ENCODE measurements at places on chromosomes 5 and 9.

- no peak for DNase-seq
These were observed 122.6 kb upstream of the IRX4 start for GRCh38 chr5:2005101-2006041.

DNA sequence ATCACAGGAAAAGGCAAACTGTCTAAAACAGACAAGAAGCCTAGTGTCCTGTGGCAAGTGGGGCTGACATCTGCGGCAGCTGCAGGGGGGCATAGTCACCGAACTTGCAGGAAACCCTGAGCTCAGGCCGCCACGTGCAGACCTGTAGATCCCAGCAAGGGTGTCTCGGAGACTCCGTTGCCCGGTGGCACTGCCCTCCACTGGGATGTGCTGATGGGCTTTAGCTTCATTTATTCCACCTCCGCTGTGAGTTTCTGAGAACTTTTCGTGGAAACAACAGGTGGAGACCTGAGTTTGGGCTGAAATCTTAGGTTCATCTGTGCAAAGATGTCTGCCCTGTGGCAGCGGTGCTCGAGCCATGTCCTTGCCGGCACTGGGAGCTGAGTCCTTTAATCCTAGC is 22.1 kb downstream of the CEP72 start:
- no peak for DNase-seq

- DNase-seq: no peak
These were observed 44.0 kb downstream of the ROR2 start for GRCh38 chr9:91905991-91906469.

DNA sequence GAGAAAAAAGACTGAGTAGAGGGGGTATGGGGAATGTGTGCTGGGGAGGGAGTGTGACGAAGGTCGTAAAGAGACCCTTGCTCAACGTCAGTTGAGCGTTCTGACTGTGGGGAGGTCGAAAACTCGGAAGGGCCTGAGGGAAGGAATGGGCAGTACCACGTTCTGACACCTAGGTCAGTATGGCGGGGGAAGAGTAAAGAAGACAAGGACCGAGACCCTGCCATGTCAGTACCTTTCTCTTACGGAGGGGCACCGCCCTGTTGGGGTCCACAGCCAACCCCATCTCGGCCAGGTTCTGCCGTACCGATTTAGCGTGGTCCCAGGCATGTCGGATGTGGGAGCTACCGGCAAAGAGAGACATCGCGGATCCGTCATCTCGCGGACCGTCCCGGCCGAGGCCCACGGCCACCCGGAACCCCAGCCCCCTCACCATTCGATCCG is 375 bp downstream of the NOP16 start:
- no peak for DNase-seq

- no peak for DNase-seq
These were observed 293.1 kb downstream of the ZSWIM6 start for GRCh38 chr5:61625137-61625561.

DNA sequence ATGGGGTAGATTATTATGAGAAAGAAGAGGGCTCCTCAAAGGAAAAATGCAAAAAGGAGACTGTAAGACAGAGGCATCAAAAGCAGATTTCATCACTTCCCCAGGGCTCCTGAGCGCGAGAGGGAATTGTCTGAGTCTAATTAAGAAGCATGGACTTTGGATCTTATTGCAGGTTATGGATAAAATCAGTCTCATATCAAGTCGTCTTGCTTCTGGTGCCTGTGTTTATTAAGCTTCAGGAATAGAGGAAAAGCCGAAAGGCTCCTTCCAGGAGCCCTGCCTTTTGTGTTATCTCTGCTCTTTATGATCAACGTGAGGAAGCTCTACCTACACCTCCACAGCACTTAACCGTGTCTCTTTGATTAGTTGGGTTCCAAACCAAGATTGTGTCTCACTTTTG is 25.0 kb upstream of the SEMA5A start:
- no peak for DNase-seq

- no peak for DNase-seq
These were observed 6.3 kb downstream of the IGIP start for GRCh38 chr5:140131967-140132409.

- no peak for DNase-seq
These were observed 76.0 kb downstream of the CEMIP2 start for GRCh38 chr9:71692337-71692736.

- peak; percentile 33 for DNase-seq
These were observed 212.2 kb upstream of the MVB12B start for GRCh38 chr9:126114409-126114760.

GRCh38 chr9:93582550-93582949 is 6.2 kb downstream of the PHF2 start:
- no peak for DNase-seq

DNA sequence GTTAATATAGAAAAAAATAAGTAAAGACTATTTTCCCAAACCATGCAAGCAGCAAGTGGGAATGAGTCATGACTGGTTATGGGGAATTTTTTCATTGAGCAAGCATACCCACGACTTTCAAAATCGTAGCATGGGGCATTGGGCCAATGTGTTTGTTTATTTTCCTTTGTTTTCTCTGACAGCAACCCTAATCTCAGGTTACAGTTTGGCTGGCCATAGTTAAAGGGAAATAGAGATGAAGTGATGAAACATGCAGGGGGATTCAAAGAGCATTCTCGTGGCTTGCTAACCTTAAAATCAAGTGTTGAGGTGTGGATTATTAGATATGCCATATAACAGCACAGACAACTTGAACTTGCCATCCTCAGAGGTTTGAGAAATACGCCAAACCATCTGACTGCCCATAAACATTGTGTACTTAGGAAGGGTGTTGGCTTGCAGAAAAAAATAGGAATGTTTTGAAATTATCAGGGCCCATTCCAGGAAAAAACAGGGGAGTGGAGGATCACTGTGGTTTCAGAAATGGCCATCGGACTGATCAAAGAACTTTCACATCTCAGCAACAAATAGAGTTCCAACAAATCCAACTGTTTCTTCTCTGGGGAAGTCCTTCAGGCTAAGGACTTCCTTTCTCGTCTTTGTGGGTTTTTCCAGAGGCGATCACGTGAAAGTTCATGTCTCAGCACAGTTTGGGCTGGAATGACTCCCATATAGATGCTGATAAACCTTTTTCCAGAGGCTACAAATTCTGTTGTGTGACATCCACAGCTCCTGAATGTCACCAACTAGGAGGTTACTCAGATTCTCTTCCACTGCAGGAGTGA is 259.1 kb downstream of the SYK start:
- DNase-seq: no peak

- peak; percentile 86 for DNase-seq
These were observed 29.6 kb upstream of the UBAC1 start for GRCh38 chr9:135990468-135991429.

DNA sequence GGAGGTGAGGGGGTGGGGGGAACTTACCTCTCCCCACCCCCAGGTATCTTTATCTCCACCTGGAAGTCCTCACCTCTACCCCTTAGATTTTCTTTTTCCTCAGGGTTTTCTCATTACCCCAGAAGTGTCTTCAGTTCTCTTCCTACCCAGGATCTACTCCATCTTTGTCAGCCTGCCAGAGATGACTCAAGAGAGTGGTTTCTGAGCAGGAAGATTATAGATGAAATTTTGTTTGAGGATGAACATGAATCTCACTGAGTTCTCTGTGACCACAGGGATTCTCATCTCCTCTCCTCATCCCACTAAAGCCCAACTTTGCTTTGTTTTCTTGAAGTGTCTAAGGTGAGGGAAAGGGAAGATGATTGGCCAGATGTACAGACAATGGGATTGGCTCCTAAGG is 5.2 kb upstream of the HINT2 start:
- no peak for DNase-seq

DNA sequence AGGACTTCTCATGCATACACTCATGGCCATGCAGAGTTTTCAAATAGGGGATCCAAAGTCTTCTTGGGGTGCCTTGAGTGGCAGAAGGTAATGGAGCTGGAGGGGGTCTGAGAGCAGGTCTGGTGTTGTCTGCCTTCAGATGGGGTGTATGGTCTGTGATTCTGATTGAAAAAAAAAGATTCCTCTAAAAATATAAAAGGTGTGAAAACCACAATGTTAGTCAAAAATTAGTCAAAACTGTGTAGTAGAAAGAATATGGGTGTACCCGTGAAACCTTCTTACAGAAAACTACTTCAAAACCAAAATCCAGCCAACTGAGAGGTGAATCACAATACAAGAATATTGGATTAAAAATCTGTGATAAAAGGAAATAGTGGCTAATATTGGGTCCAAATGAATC is 20.1 kb downstream of the DOCK2 start:
- no peak for DNase-seq

GRCh38 chr5:113632996-113633395 is 119.5 kb downstream of the YTHDC2 start:
- no peak for DNase-seq

DNA sequence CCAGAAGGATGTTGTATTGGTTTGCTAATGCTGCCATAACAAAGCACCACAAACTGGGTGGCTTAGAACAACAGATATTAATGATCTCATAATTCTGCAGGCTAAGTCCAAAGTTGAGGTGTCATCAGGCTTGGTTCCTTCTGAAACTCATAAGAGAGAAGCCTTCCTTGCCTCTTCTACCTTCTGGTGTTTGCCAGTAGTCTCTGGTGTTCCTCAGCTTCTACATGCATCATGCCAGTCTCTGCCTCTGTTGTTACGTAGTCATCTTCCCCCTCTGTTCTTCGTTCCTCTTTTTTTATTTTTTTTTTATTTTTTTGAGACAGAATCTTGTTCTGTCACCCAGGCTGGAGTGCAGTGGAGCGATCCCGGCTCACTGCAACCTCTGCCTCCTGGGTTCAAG is 61.8 kb downstream of the LRRC70 start:
- no peak for DNase-seq

- DNase-seq: peak; percentile 18
These were observed 7.9 kb upstream of the MYORG start for GRCh38 chr9:34384368-34385165.

DNA sequence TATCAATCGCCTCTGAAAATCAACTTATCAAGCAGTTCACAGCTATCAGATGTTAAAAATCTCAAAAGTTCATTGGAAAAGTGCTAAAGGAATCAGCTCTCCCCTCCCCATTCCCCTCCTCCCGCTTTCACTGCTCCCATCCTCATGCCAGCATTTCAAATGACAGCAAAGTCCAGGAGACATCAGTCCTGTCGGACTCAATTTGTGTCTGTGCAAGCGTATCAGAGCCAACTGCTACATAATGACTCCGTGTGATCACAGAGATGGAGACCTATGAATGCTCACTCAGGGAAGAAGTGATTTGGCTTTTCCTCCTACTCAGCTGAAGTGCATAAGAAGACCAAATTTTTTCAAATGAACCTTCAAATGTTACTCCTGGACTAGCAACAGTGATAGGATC is 937.2 kb upstream of the DMAC1 start:
- no peak for DNase-seq
